Putamen (tissue), 1 donor: ENCODE measurements at places on chromosomes 6 and 20.
A peak's percentile ranks its signal among the peaks of the same experiment; 100 is the strongest.

- no peak for DNase-seq
Measured at GRCh38 chr6:132209351-132209750, 191.9 kb downstream of the MOXD1 start.

DNA sequence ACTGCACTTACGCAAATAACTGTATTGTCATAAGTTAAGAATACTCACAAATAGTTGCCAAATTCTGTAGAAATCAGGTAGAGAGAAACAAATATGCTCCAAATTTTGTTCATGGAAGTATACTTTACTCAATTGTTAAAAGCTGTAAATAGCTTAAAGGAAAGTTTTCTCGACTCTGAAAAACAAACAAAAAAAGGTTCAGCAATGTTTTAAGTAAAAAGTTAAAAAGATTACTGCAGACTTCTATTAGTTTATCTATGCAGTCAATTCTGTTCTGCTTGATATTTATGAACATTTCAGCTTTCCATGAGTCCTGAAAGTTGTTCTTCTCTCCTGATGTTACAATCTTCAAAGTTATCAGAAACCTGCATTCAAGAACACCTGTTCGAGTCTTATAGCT is 37.5 kb upstream of the FAM8A1 start:
- no peak for DNase-seq

DNA sequence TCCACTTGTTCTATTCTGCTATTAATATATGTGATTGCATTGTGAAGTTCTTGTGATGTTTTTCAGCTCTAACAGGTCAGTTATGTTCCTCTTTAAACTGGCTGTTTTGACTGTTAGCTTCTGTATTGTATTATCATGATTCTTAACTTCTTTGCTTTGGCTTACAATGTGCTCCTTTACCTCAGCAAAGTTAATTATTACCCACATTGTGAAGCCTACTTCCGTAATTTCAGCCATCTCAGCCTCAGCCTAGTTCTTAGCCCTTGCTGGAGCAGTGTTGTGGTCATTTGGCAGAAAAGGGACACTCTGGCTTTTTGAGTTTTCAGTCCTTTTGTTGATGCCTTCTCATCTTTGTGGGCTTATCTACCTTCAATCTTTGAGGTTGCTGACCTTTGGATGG is 440.2 kb downstream of the TBC1D32 start:
- no peak for DNase-seq

DNA sequence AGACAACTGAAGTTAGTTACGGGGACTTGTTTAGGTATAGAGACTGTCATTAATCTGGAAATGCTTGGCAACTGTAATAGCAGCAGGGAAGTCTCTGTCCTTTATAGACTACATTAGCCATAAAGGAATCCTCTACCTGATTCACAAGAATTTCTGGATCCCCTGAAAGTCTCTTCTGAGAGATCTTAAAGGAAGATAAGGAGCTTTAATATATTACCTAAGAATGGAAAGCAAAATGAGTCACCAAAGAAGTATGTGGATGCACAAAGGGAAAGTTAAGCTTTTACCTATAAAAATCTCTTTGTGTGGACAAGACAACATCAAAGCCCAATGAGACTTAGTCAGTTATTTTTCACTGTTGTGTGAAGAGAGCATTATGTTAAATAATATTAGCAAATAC is 92.2 kb upstream of the RSPO3 start:
- DNase-seq: no peak

- DNase-seq: no peak
Measured at GRCh38 chr20:44166477-44166876, 20.5 kb downstream of the JPH2 start.

DNA sequence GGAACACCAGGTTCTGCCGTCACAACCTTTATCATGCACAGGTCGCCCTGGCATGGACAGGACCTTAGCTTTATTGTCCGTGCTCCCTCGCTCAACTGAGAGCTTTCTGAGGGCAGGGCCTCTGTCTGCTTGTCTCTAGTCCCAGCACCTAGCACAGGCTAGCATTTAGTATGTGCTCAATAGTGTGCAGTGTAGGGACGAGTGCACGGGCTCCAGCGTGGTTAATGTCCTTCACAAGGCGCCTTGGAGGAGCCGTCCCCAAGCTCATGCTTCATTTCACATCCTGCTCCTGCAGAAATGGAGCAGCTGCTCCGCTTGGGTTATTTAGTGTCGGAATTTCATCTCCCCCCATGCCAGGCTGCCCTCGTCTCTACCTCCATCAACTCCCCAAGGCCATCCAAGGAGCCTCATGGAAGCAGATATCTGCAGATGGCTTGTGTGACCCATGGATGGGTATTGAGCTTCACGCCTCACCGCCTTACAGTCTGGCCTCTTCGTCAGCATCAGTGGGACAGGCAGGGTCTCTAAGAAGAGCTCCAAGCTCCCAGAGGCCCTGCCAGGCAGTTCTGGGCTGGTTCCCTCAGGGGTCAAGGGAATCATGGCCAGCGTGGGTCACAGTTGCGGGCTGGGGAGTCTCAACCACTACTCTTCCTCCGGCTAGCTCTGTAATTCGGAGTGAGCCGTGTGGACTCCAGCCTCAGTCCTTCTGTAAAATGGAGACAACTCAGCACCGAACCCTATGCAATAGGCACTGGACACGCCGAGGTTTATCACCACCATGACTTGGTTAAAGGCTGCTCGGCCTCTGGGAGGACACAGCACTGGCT is 60.8 kb upstream of the APCDD1L start:
- no peak for DNase-seq

- no peak for DNase-seq
Measured at GRCh38 chr6:16822529-16822928, 61.3 kb upstream of the ATXN1 start.

GRCh38 chr6:152701081-152701862 is 3.6 kb downstream of the MYCT1 start:
- no peak for DNase-seq

DNA sequence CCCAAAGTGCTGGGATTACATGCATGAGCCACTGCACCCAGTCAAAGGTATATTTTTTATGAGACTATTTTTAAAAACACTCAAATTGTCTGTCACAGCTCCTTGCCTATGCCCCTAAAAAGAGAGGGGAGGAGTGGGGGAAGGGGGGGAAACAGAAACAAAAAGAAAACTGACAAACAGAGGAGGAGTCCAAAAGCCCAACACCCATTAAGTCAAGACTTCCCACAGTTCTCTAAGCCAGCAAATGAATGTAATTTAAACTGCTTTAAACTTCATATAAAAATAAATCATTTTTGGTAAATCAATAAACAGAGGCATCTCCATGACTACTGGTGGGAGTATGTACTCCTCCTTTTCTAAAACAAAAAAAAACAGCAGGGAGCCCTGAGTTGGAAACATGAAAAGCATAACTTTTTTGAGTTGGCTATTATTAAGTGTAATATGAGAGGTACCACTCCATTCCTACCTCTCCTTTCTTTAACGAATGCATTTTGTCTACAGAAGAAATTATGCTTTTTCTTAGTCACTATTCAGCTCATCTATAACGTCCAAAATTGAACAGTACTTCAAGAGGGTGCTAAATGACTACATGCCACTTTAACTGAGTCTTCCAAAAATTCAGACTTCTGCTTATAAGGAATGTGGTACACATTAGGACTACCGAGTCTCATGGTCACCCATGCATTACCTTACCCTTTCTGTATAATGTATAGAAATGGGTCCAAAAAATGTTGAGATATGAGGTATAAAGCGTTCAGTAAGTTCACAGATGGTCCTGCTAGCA is 119.0 kb upstream of the PRSS16 start:
- no peak for DNase-seq

- no peak for DNase-seq
Measured at GRCh38 chr6:133918208-133918930, 29.5 kb downstream of the TCF21 start.

GRCh38 chr20:21125072-21125848 is 622 bp upstream of the KIZ start:
- peak; percentile 58 for DNase-seq

DNA sequence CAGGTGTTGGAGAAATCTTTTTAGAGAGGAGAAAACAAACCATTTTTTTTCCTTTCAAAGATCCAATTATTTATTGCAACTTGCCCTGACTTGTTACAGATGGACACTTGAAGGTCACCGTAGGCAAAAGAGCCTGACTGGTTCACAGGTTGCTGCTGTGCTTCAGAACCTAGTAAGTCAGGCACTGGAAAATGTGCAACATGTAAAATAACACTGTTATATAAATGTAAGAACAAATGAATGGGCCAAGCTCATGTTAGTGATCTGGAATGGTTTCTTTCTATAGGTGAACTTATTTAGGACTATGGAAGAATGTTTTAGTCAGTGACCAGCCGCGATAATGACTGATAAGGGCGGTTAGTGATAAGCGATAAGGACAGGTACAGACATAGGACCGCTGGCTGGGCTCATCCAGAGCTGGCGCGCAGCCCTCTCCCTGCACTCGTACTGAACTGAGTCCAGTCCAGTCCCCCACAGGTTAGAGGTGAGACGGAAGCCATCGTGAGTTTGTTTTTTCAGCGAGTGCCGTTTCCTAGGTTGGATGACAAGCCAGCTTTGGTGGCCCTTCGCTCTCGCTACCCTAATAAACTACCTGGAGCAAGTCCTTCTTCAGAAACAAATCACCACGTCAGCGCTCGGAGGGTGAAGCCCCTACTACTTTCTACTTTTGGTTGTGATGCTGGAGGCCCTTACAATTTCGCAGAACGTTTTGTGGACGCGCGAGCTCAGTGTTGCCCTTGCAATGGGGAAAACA is 94.4 kb upstream of the PRDM1 start:
- DNase-seq: no peak

DNA sequence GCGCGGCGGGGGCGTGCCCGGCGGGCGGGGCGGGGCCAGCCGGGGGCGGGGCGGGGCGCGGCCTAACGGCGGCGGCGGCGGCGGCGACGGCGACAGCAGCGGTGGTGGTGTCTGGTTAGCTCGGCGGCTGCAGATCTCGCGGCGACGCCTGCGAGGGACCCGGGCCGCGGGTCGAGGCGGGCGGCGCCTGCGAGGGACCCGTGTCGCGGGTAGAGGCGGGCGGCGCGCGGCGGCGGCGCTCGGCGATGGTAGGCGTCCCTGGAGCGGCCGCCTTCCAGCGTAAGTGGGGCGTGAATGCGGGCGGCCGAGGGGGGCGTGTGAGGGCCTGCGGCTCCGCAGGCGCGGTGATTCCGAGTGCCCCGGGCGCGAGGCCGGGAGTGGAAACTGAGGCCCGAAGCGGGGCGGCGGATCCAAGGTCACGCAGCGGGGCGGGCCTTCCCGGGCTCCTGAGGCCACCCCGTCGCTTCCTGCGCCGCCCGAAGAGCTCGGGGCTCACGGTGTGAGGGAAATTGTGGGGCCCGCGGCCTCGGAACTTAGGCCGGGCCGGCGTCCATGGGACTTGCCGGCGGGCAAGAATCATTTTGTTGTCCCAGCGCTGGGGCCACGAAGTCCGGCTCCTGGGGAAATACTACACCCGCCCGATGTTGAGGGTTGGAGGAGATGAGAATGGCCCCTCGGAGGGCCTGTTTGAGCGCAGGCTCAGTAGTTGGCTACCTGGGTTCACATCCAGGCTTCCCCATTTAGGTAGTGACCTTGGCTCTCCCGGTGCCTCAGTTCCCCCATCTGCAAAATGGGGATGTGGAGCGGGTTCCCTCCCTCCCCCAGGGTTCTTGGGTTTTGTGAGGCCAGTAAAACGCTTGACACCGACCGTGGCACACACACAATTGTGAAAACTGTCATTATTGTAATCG is at the start of gene CBFA2T2:
TSS of gene CBFA2T2 (plus strand) at position 74 of the 911 bp plus-strand sequence. CDS start at position 246, 172 bp downstream.
- peak; percentile 60 for DNase-seq

GRCh38 chr6:80523531-80523997 is 417.1 kb downstream of the BCKDHB start:
- DNase-seq: no peak

DNA sequence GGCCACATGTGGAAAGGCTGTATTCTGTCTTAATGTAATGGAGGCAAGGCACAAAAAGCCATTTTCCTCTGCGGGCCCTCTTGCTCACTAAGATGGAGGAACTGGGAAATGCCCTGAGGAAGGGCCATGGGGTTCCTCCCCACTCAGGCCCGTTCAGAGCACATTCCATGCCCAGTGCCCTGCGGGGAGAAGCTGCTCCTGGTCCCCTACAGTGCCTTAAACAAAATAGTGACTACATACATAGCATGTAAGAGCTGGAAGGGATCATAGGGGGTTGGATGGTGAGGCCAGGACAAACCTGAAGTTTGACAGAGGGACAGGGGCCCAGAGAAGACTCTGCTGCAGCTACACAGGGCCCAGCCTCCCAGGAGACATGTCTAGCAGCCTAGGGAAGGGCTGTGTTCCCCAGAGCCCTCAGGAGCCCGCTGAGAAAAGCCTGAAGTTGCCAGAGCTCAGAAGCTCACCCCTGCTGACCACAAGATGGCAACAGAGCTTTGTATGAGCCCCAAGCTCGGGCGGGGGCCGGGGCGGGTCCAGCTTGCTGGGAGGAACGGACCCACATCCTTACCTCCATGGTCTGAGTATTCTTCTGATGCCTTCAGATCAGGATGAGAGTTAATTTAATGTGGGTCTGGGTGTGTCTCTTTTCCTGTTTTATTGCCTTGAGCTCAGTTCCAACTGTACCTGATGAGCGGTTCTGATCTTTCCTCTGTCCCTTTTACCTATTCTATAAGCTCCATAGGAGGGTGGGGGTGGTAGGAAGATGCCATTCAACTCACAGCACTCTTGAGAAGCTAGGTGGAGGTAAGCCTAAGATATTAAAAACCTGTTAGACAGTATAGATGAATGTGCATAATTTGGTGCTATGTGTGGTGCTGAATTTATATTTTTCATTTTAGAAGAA is 242.9 kb downstream of the CDC5L start:
- no peak for DNase-seq

- DNase-seq: no peak
Measured at GRCh38 chr6:83592770-83593394, 80.5 kb downstream of the PRSS35 start.

DNA sequence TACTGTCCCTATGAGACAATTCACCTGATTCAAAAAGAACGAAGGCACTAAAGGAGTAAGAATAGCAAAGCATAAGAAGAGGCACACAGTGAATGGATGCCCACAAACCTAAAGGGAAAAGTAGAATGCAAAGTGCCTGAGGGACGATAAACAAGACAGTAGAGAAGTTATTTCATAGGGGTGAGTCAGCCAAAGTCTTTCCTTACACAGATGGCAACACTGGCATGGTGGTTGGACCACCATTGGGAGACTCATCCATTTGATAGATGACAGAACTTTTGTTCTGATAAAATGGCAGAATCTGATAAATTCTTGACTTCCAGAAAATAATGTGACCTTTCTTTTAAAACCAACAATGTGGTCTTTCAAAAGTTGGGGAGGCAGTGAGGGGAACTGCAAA is 148.1 kb upstream of the HDAC2 start:
- DNase-seq: no peak

GRCh38 chr6:116330511-116330910 is 40.2 kb upstream of the DSE start:
- DNase-seq: no peak
